ENCODE measurements at places on chromosomes 4 and X.

DNA sequence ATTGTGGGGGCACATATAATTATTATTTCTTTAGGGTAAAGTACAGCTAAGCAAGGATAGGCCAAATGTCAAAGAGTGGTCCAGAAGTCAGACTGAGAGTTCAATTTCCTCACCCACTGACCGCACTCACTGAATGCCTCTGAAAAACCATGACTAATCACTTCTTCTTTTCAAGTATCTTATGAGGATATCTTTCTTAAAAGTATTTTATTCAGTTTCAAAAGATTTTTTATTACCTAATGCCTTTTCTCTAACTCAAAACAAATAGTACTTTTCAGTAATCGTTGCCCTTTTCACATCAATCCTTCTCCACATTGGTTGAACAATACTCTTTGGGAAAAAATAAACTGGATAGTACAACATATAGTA is 61.7 kb upstream of the CAMK2D start:
- no peak for DNase-seq

GRCh38 chr4:81746773-81747172 is 275.1 kb upstream of the RASGEF1B start:
- no peak for DNase-seq

- DNase-seq = no peak
These were observed 83.3 kb downstream of the SNCA start for GRCh38 chr4:89753601-89754066.

- DNase-seq = peak; percentile 42
These were observed 38.6 kb upstream of the APLN start for GRCh38 chrX:129693354-129693753.

DNA sequence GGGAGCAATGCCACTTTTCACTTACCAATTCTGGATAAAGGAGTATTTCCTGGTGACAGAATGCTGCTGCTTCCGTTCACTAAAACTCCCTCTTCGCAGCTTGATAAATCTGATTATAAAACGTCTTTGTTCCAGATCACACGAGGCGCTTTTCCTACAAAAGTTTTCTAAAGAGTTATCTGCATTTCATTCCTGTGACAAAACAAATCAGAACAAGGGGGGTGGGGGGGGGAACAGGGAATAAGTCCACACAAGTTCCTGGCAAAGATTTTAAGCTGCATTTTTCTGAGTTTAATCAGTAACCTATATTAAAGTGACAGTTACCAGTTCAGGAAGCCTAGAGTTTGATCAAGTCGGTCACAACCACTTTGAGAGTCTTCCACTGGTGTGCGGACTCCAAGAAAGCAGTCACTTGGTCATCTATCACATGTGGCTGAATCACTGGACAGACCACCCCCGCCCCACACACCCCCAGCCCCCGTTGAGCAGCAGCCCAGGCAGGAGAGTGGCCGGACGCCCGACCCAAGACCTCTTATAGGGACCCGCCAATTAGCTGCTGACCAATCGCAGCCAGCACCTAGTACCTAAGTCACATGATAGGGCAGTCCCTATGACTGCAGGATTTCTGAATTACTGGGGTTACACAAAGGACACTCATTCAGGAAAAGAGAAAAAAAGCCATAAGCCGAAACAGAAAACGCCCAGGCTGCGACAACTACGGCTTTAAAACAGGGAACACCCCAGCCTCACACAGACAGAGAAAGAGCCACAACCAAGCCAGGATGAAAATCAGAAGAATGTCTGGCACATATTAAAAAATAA is 569.3 kb upstream of the DIPK2B start:
- DNase-seq = peak; percentile 94

DNA sequence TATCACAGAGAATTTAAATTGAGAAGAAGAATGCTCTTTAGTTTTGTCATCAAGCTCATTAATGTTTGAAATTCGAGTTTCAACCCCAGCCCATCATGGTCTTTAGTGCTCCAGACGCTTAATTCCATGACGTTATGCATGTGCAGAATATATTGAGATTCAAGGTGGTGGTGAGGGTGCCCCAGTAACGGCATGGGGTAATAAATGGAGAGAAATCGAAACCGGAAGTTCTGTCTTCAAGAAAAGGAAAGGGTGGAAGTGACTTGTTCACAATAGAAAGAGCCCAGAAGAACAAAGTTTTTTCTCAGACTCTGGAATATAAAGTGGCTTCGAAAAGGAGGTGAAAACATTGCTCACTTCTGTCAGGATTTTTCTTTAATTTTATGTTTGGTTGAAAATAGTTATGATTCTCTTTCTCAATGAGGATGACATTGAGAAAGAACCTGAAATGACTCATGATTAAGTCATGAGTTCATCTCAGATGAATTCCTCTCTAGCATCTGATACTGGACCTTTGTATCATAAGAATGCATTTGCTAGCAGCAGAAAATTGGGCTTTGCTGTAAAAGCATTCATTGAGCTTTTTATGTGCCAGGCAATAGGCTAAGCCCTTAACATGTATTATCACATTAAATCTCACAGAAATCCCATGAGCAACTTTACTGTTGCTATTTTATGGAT is 779 bp upstream of the DDX60L start:
- no peak for DNase-seq

DNA sequence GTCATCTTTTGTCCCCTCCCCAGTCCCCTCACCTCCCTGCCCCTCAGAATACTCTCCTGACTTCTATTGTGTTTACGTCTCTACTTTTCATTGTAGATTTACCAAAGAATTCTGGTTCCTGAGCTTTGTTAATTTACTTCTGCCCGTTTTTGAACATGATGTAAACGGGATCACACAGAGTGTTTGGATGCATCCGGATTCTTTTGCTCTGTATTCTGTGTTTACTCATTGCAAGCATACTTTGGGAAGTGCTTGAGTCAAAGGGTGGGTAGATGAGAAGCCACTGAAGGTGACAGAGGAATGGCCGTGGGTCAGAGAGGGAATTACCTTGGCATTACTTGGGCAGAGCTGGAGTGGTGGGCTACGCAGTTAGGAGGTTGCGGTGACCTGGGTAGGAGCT is 18.0 kb downstream of the CLCN4 start:
- DNase-seq = no peak

- no peak for DNase-seq
These were observed 119.5 kb upstream of the AFF2 start for GRCh38 chrX:148380650-148381561.

DNA sequence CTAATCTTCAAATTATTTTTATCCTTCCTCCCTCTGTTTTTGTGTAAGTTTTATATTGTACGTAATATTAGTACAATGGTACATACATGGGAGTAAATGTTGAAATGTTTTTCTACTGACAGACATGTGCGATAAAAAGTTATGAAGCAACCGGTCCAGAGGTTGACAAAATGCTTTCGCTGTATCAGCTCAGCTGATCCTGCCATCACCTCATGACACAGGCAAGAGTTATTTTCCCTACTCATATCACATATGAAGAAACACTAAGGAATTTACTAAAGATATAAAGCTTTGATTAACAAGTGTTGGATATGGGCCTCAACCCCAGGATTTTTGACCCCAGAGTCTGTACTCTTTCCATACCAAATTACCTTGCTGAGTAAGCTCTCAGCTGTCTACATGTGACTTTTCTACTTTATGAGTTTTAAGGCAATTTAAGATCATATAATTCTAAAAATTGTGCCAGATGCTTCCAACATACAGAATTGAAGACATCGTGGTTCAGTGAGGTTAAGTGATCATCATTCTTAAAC is 50.0 kb downstream of the CLCN5 start:
- DNase-seq = no peak

DNA sequence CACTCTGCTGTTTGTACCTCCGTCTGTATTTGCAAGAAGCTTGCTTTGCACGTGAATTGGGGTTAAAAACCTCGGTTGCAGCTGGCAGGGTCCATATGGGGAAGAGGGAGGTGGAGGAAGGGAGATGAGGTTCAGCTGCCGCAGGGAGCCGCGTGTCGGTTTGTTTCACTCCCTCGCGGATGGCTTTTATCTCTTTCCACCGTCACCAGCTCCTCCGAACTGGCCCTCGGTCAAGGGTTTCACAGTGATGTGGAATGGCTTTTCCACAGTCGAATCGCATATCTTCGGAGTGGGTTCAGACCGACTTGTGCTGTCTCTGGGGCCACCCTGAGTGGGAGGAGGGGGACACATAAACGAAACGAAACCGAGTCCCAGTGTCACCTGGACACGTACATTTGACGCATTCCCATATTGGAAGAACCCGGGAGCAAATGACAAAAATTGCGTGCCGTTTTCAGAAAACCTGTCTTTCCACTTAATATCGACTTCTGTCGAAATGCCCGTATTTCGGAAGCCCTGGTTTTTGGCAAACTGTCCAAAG is 929 bp downstream of the ZBTB33 start:
- DNase-seq = no peak

DNA sequence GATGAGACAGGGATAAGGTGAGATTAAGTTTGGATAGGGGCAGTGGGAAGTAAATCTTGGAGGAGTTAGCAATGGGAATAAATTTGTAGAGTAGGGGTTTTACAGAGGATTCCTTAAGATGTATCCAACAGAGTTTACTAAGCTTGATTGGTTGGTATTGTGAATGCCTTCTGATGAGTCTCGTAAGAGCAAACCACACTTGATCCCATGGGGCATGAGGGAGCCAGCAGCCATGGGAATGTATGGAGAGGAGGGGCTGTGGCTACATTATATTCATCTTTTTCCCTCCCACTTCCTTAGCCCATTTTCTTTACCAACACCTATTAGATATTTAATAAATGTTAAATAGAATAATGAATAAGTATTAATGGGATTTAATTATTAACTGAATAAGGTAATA is 126.6 kb upstream of the NDST3 start:
- DNase-seq = no peak

DNA sequence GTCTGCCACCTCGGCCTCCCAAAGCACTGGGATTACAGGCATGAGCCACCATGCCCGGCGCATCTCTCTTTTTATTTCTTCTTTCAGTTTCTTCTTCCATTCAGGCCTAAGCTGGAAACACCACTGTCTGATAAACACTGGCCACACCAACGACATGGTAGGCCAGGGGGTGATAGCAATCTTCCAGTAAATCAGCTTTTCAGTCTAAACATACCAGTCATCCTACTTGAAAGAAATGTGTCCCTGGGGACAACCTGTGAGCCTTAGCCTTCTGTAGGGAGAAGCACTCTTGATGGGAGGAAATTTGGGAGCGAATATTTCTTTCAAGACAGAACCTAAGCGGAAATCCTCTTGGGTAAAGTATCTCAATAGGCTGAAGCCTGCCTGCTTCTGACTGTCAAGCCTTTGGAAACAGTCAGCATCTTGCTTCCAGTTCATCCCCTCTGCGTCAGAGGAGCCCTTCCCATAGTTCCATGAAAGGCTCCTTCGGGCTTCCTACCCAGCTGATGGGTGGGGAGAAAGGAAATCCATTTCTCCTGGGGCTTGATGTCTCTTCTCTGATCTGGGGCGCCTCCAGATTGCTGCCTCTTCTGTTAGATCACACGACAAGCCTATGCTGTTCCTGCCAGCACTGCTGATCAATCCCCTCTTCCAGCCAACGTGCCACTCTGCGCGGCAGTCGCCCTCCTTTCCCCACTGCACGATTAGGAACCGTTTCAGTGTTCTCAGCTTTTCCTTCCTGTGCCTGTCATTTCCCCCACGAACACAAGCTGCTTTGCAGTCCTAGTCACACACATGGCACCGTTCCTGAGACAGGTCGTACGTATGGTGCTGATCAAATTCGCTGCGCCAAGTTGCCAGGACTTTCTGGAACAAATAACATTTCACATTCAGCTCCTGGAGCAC is 49.5 kb upstream of the CBR4 start:
- DNase-seq = no peak

- no peak for DNase-seq
These were observed 182.8 kb upstream of the GRID2 start for GRCh38 chr4:92120810-92121498.

GRCh38 chrX:30975467-30975866 is 86.4 kb upstream of the TAB3 start:
- DNase-seq = no peak

GRCh38 chrX:131063613-131064012 is 5.5 kb downstream of the ARHGAP36 start:
- DNase-seq = no peak

- no peak for DNase-seq
These were observed 114.3 kb upstream of the CCSER1 start for GRCh38 chr4:90012918-90013317.

- no peak for DNase-seq
These were observed 356 bp downstream of the FRG1 start for GRCh38 chr4:189941005-189941450.

DNA sequence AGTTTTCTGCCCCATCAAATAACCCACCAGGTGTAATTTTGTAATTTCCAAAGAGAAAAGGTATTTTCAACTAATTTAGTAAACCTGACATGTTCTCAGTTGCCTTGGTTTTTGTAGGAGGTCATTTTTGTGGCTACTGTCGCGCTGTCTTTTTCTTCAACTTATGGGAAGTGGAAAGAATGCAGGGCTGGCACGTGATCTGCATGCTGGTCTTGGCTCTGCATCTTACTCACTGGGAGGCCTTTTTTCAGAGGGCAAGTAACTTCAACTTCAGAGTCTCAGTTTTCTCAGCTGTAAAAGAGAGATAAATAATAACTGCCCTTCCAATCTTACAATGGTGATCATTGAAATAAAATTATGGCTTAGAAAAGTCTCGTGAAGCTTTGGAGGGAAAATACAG is 109.9 kb upstream of the SMIM10 start:
- DNase-seq = no peak

- DNase-seq = no peak
These were observed 1.9 kb downstream of the TBL1X start for GRCh38 chrX:9466736-9467135.

DNA sequence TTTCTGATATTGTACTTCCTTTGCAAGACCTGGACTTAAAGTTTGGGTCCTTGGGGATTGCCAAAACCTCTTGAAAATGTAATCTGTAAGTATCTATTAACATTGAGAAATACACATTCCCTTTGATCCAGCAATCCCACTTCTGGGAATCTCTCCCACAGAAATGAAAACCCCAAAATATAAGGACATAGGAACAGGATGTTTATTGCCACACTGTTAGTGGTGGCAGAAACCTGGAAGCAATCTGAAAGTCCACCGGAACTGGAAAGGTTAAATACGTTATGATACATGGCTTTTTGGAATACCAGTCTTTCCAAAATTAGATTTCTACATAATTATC is 71.2 kb upstream of the STX18 start:
- no peak for DNase-seq

GRCh38 chr4:40322811-40323210 is 12.3 kb upstream of the CHRNA9 start:
- DNase-seq = no peak
